ENCODE measurements at places on chromosomes 11 and 22.

- no peak for DNase-seq
Measured at GRCh38 chr11:124517314-124517713, 26.1 kb downstream of the OR8B12 start.

DNA sequence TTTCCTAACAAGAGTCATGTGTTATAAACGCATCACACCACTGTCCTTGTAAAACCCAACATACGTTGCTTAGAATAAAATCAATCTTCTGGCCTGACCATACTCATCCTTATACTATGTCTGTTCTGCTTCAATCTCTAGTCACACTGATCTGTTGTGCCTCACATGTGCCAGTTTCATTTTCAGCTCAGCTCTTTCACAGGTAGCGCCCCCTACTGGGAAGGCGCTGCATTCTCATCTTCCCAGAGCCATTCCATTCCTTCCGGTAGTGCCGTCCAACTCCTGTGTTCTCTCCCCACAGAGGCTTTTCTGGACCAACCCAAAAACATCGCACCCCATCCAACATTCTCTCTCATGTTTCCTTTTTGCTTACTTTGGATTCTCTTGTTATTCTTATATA, 22.2 kb downstream of the CASP5 start:
- DNase-seq, result peak; percentile 32

- no peak for DNase-seq
Measured at GRCh38 chr11:125433454-125434121, 62.5 kb downstream of the FEZ1 start.

- DNase-seq, result no peak
Measured at GRCh38 chr11:128544471-128545051, 42.8 kb downstream of the ETS1 start.

GRCh38 chr11:47478651-47479329, 29.9 kb upstream of the RAPSN start:
- no peak for DNase-seq

GRCh38 chr11:69368119-69368880, 74.3 kb downstream of the MYEOV start:
- no peak for DNase-seq

GRCh38 chr11:129989149-129989813, 13.4 kb downstream of the PRDM10 start:
- no peak for DNase-seq

- DNase-seq, result no peak
Measured at GRCh38 chr22:36395915-36396314, 8.1 kb upstream of the MYH9 start.

DNA sequence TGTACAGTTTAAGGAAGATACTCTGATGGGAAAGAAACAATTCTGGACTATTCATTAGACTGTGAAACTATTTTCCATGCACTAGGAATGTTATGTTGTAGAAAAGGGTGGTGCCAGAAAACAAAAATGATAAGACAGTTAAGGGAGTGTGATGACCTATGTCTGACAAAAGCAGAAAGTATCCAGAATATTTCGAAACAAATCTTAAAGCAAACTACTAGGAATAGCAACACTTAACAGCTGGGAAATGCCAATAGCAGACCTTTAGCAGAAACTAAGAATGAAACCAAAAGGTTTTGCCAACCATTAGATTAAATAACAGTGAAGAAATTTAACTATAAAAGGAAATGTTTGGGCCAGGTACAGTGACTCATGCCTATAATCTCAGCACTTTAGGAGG, 3.3 kb upstream of the ARHGAP20 start:
- DNase-seq, result no peak

- no peak for DNase-seq
Measured at GRCh38 chr22:44668190-44668885, 33.7 kb upstream of the PRR5 start.

DNA sequence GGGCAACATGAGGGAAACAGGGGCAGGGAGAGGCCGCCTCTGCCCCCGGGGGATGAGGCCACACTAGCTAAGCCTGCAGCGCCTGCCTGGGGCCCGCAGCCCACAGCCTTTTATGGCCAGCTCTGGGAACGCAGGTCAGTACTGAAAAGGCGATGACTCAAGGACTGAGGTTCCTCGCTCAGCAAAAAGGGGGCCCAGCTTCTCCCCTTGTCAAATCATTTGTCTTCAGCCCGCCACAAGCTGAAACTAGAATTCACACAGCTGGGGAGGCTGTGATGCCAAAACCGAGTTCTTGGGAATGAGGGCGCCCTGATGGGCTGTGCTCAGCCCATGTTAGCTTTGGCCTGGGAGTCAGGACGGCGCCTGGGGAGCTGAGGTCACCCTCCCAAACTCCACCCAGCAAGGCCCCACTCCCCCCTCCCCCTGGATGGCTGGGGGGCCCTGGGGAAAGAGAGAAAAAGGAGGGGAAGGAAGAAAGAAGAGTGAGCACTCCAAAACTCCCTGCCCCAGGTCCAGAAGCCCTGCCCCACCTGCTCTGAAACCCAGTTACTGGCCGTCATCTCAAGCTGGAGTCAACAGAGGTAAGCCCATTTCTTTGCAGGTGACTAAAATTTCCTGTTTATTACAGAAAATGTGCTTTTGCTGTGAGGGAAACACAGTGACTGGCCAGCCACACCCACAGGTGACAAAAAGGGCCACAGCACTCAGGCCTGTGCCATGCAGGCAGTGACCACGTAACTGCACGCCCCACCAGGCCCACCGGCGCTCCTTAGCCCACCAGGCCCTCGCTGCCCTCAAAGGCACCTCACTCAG, 13.7 kb downstream of the EHD1 start:
- DNase-seq, result no peak

DNA sequence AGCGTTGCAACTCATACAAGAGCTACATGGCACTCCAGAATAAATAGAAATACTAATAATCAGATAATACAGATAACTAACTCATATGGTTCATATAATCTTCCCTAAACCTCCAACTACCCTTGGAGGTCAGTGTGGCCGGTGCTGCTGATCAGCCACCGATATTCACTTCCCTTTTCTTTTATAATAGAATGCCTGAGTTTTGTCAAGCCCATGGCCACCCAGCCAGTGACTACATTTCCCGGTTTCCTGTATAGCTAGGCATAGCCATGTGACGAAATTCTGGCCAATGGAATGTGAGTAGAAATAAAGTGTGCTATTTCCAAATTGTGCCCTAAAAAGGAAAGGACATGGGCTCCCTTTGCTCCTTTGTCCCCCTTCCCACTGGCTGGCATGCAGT, 5.9 kb upstream of the CAT start:
- no peak for DNase-seq

GRCh38 chr11:8649361-8649760, 33.1 kb downstream of the TRIM66 start:
- no peak for DNase-seq

- no peak for DNase-seq
Measured at GRCh38 chr11:35139722-35140282, 831 bp downstream of the CD44 start.

- DNase-seq, result no peak
Measured at GRCh38 chr11:126114486-126115126, 51.9 kb upstream of the CDON start.

- DNase-seq, result no peak
Measured at GRCh38 chr11:77725433-77725832, 87.8 kb upstream of the CLNS1A start.

DNA sequence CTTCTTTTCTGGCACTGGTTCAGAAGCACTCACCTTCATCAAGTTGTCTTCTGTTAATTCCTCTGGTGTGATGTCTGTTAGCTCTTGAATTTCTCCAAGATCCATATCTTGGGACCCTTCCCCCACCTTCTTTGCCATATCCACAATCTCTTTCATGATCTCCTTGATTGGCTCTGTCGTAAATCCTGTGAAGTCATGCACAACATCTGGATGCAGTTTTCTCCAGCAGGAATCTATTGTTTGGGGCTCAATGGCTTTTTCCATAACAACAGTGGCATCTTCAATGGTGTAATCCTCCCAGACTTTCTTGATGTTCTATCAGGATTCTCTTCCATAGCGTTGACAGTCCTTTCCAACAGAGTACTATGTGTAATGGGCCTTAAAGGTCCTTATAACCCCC, 96.9 kb downstream of the CSTPP1 start:
- no peak for DNase-seq

DNA sequence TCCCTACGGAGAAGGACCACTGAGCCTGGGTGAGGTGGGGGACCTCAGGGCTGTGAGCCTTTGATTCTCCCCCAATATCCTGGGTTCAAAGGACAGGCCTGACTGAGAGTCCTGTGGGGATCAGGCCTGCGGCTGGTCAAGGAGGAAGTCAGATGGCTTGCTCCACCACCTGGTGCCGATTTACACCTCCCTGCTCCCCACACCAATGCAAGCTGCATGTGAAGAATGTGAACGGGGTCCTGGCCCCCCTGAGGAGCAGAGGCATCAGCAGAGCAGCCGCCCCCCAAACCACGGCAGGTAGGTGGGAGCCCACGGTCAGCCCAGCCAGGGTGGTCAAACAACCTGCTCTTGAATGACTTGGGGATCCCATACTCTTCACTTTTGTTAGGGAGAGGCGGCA, 6.7 kb downstream of the ADAMTS8 start:
- no peak for DNase-seq

DNA sequence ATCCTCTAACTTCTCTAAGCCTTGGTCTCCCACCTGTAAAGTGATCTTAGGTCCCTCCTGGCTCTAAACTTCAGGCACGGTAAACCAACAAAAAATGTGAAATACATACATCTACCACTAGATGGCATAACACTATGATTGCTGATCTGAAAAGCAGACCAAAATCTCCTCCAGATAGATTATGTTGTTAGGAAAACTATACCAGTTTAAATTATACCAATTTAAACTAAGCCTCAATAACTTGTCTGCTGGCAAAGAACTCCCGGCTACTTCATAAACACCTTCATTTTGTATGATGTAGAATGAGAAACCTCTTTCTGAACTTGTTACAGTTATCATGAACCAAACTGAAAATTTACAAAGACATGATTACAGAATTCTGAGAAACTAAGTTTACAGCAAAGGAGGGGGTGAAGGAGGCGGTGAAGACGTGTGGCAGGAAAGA, 85.9 kb downstream of the SBF2 start:
- DNase-seq, result no peak

- no peak for DNase-seq
Measured at GRCh38 chr11:2272228-2272945, 2.0 kb upstream of the ASCL2 start.

- no peak for DNase-seq
Measured at GRCh38 chr22:48099671-48100070, 1337.2 kb downstream of the TBC1D22A start.

GRCh38 chr11:75964071-75964470, 149.1 kb downstream of the UVRAG start:
- no peak for DNase-seq

GRCh38 chr11:5689551-5689983, at the start of gene TRIM22:
TRIM22 (plus strand) TSS chr11:5689790; CDS start chr11:5696233, 6,443 bp downstream.
- DNase-seq, result peak; percentile 27

GRCh38 chr11:2091112-2091746, 48.0 kb downstream of the IGF2 start:
- DNase-seq, result no peak

GRCh38 chr11:57315491-57315890, 9.3 kb downstream of the TNKS1BP1 start:
- no peak for DNase-seq

- no peak for DNase-seq
Measured at GRCh38 chr11:74784234-74784633, 35.6 kb downstream of the RNF169 start.

GRCh38 chr11:12962306-12962705, 46.8 kb upstream of the RASSF10 start:
- DNase-seq, result no peak

Data from stimulated activated CD8-positive, alpha-beta memory T cell treated with anti-CD3 and anti-CD28 coated beads, Interleukin-15, amount 100 ng/mL, for 1 hour (primary cell).